ENCODE measurements at places on chromosomes 5 and 9. TPM values are rescaled to one million over a fixed set of nuclear protein-coding genes. Genes with fewer than 3 reads are reported as not detected.

LRRTM2 gene
- total RNA-seq = not detected

TEX48 gene
- total RNA-seq = not detected

OTULINL gene
- 0.36 TPM for total RNA-seq

GABRA1 gene
- total RNA-seq = not detected

IRX2 gene
- total RNA-seq = 8.5 TPM

PCDHGC5 gene
- total RNA-seq = 1.1 TPM

SHOC1 gene
- total RNA-seq = 0.07 TPM

FAM78A gene
- 0.34 TPM for total RNA-seq

ZCCHC9 gene
- total RNA-seq = 26.1 TPM

PAPPA gene
- total RNA-seq = 0.68 TPM

FBXL7 gene
- under 0.01 TPM for total RNA-seq

FOXD4L5 gene
- total RNA-seq = under 0.01 TPM

FYB1 gene
- 16.9 TPM for total RNA-seq

C9orf50 gene
- total RNA-seq = not detected

NMUR2 gene
- total RNA-seq = not detected

SPATA31D4 gene
- not detected for total RNA-seq

HTR1A gene
- total RNA-seq = not detected

FSD1L gene
- 8.4 TPM for total RNA-seq

KCTD16 gene
- 0.34 TPM for total RNA-seq

OLFML2A gene
- 128 TPM for total RNA-seq

OR13C2 gene
- not detected for total RNA-seq

ZCCHC7 gene
- total RNA-seq = 25.3 TPM

WDR38 gene
- not detected for total RNA-seq

ARID3C gene
- total RNA-seq = 0.50 TPM

HDAC3 gene
- total RNA-seq = 64.6 TPM

TOPORS gene
- total RNA-seq = 55.4 TPM

SLC23A1 gene
- under 0.01 TPM for total RNA-seq

GKAP1 gene
- total RNA-seq = 0.34 TPM

TAF1L gene
- total RNA-seq = under 0.01 TPM

GCNT4 gene
- 3.4 TPM for total RNA-seq

ADAMTSL1 gene
- total RNA-seq = 0.68 TPM

STK32A gene
- 3.1 TPM for total RNA-seq

MYOZ3 gene
- not detected for total RNA-seq

LCN1 gene
- total RNA-seq = not detected
